ENCODE measurements at places on chromosomes 5 and 9.

- no peaks in the 10 kb centered on the region for H3K4me1 ChIP-seq
- DNase-seq = no peak
- no peaks in the 10 kb centered on the region for H3K36me3 ChIP-seq
- H3K27ac ChIP-seq = no peak overlapping the region
- no peaks in the 10 kb centered on the region for H3K27me3 ChIP-seq
Measured at GRCh38 chr9:117437283-117437682, 22.4 kb upstream of the ASTN2 start.

- DNase-seq = no peak
- no peak overlapping the region for H3K4me3 ChIP-seq
- H3K36me3 ChIP-seq = no peaks in the 10 kb centered on the region
- no peak overlapping the region for H3K27ac ChIP-seq
Measured at GRCh38 chr5:42542106-42542505, 118.9 kb downstream of the GHR start.

DNA sequence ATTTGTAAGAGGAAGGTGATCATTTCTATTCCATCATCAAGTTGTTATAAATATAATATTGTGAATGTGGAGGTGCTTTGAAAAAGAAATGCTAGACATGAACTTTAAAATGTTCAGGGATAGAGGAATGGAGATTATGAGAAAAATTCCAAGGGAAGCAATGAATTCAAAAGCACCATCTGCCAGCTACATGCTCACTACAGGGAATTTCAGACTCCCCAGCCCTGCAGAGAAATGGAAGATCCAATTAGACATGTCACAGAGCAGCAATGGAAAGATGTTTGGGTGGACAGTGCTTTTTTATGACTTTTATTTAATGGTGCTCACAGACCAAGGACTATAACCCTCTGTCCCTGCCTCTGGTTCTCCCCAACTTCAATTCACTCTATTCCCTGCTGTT, 209.7 kb downstream of the ESM1 start:
- no peaks in the 10 kb centered on the region for H3K36me3 ChIP-seq
- no peaks in the 10 kb centered on the region for H3K4me1 ChIP-seq
- H3K27ac ChIP-seq = no peak overlapping the region
- no peak for DNase-seq
- no peak overlapping the region for H3K4me3 ChIP-seq

DNA sequence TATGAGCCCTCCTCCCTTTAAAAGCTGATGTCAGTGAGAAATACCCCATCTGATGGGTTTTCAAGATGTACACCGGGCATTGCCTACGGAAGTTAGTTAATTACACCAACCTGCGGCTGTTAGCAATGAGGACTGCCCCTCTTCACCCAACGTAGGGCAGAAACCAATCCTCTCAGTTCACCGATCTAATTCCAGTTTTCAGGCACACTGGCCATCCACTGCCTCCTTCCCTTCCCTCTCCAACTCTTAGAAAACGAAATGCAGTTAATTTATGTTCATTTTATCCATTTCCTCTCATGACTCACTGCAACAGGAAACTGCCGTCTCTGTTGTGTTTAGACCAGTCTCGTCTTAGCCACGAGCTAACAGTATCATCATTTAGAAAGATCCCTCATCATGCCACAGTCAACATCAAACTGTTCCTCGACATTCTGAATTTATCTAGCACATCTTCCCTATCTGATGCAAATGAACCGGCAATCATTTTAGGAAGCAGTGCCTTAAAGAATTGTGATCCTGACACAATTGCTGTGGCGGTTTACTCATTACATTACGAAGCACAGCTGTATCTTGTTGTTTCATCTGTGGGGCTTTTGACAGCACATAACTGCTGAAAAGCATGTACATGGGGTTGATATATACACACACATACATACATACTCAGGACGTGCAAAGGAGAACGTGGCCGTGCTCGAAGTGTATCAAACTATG, 168.6 kb downstream of the EFNA5 start:
- peaks cover 8% of the 10 kb centered on the region for H3K4me1 ChIP-seq
- H3K27me3 ChIP-seq = no peaks in the 10 kb centered on the region
- DNase-seq = peak; percentile 86
- H3K27ac ChIP-seq = peak overlapping the region; percentile 24
- no peak overlapping the region for H3K4me3 ChIP-seq
- H3K36me3 ChIP-seq = no peaks in the 10 kb centered on the region

GRCh38 chr9:93697352-93698139, 121.2 kb downstream of the PHF2 start:
- no peaks in the 10 kb centered on the region for H3K36me3 ChIP-seq
- H3K4me1 ChIP-seq = no peaks in the 10 kb centered on the region
- no peak overlapping the region for H3K27ac ChIP-seq
- no peak for DNase-seq

DNA sequence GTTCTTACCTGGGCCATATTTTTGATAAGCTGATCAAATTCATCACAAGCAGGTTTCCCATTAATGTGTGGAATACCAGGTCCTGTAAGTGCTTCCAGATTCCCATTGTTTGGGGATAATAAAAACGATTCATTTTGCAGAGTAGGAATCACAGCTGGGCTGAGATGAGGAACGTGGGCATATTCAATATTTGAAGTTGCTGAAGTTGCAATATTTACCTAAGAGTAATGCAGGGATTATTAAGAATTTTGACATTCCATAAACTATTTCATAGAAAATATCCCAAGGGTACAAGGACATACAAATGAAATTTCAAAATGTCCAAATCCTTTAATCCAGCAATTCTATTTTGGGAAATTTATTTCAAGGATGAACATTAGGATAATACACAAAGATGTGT, 55.1 kb downstream of the MPDZ start:
- no peaks in the 10 kb centered on the region for H3K27me3 ChIP-seq
- no peaks in the 10 kb centered on the region for H3K36me3 ChIP-seq
- no peak for DNase-seq
- no peak overlapping the region for H3K4me3 ChIP-seq

DNA sequence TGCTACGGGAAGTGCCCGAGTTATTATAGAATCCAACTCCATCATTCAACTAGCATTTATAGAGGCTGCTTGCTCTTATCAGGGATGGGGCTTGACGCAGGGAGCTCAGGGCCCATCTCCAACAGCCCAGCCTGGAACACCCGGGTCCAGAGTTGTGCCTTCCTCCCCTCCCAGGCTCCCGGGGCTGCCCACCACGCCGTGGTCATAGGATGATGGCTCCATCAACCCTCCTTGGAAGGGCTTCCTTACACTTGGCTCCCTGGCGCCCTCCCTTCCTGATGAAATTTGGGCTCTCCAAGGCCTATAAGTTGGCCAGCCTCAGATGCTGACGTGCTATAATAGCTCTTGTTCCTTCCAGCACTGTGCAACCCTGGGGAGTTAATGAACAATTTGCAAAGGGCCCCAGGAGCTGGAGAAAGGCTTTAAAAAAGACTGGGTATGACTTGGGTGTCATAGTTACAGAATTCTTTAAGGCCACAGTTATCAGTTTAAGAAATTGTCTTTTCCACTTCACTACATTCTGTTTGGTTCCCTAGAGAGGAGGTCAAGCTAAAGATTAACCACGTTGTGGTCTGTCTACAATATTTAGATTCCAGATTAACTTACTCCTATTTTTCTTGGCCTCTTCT, 42.5 kb upstream of the GADD45G start:
- peak overlapping the region; percentile 97 for H3K27ac ChIP-seq
- H3K27me3 ChIP-seq = peaks cover 41% of the 10 kb centered on the region
- no peak overlapping the region for H3K4me3 ChIP-seq

DNA sequence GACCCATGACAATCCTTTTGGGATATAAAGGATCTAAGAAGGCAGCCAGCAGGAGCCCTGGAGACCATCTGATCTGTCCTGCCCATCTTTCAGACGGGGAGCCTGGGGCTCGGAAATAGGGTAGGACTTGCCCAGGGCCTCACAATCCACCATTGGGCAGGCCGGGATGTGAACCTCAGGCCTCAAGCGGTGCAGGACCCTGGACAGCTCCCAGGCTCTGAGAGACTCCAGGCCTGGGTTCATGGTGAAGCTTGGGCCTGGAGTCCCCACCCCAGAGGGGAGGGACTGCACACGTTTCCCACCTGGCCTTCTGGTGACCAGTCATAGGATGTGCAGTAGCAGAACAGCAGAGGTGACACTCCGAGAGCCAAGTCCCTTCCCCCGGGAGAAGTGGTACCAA, 36.6 kb upstream of the RAPGEF1 start:
- H3K27me3 ChIP-seq = peaks cover 25% of the 10 kb centered on the region
- DNase-seq = peak; percentile 56
- no peak overlapping the region for H3K4me3 ChIP-seq
- H3K27ac ChIP-seq = no peak overlapping the region
- H3K4me1 ChIP-seq = no peaks in the 10 kb centered on the region

- peaks cover 14% of the 10 kb centered on the region for H3K36me3 ChIP-seq
- peaks cover 7% of the 10 kb centered on the region for H3K4me1 ChIP-seq
- H3K27ac ChIP-seq = peak overlapping the region; percentile 78
- DNase-seq = peak; percentile 55
Measured at GRCh38 chr9:19049917-19050636, 850 bp downstream of the RRAGA start.

DNA sequence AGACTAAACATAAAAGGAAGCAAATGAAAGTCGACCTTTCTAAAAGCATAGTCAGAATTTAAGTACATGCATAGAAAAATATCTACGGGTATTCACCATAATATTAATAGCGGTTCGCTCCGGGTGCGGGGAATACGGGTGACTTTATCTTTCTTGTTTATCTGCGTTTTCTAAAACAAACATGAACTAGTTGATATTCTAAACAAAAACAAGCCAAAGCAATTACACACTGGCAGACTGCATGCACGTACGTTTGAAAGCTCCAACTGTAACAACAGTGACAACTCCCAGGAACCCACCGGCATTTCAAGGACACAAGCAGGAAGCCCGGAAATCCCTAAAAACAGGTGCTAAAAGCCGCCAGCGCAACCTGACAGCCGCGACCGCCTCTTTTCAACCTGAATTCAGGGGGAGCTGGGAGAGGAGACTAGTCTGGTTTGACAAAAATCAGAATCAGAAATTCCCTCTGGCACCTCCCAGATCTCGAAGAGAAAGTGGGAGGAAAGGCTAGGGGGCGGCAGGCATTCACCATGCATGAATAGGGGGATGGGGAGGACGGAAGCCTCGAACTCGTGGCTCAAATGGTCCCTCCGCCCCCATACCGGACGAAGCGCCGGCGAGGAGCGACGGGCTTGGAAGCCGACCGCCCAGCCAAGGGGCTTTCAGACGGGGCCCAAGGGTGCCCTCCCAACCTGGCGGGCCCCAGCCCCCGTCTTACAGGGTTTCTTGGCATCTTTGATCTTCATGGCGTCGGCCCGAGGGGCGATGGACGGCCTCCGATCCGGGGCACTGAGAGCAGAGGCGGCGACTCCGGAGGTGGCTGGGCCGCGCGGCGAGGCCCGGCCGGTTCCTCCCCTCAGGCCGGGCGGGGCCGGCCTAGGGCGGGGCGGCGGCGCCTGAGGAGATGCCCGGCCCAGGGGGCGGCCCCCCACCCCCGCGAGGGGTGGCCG, at the start of gene PANK3:
PANK3 (minus strand) TSS at position 831 of the 950 bp plus-strand sequence; CDS start at position 746, 85 bp downstream.
- DNase-seq = no peak
- peak within 1 kb of the TSS; percentile 92 for H3K27ac ChIP-seq
- H3K27me3 ChIP-seq = no peaks in the 10 kb centered on the region

DNA sequence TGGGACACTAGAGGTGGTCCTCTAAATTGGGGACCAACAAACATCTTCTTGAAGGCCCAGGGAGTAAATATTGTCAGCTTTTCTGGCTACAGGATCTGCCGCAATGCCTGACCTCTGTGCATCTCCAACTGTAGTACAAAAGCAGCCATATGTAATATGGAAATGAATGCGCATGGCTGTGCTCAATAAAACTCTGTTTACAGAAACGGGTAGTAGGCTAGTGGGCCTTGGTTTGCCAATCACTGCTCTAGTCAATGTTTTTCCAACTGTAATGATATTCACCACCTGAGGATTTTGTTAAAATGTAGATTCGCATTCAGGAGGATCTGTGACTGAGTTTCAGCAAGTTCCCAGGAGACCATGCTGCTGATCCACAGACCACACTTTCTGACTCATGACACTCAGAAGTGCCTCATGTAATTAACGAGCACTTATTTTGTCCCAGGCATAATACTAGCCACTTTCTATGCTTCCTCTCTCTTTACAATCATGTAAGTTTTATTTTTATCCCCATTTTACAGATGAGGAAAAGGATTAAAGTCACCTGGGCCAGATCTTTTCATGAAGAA, 96.9 kb downstream of the MED27 start:
- H3K4me1 ChIP-seq = no peaks in the 10 kb centered on the region
- no peaks in the 10 kb centered on the region for H3K27me3 ChIP-seq
- no peak overlapping the region for H3K4me3 ChIP-seq
- peak; percentile 88 for DNase-seq
- no peaks in the 10 kb centered on the region for H3K36me3 ChIP-seq

GRCh38 chr9:83477571-83477970, 60.6 kb downstream of the FRMD3 start:
- no peak for DNase-seq
- no peaks in the 10 kb centered on the region for H3K4me1 ChIP-seq
- no peak overlapping the region for H3K27ac ChIP-seq
- no peaks in the 10 kb centered on the region for H3K27me3 ChIP-seq
- no peaks in the 10 kb centered on the region for H3K36me3 ChIP-seq
- no peak overlapping the region for H3K4me3 ChIP-seq

GRCh38 chr5:88761939-88762338, 121.0 kb downstream of the MEF2C start:
- no peak for DNase-seq
- H3K27ac ChIP-seq = no peak overlapping the region
- no peaks in the 10 kb centered on the region for H3K4me1 ChIP-seq

DNA sequence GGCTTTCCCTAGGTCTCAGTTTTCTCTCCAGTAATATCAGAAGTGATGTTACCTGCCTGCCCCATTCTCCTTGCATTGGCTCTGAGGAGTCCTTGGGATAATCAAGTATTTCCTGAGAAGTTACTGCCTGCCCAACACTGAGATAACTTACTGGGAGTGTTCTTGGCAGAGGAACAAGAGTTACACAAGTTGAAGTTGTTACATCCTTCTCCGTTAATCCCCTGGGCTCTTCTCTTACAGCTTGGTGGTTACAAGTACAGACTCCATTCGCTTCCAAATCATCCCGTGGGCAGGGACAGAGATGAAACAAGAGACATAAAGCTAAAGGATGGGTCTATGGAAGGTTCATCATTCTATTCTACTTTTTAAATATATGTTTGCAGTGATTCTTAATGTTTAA, 74.1 kb upstream of the SAP30L start:
- peaks cover 11% of the 10 kb centered on the region for H3K36me3 ChIP-seq
- H3K4me3 ChIP-seq = no peak overlapping the region
- DNase-seq = peak; percentile 83
- H3K27me3 ChIP-seq = no peaks in the 10 kb centered on the region
- no peak overlapping the region for H3K27ac ChIP-seq
